Activated T-cell treated with anti-CD3 and anti-CD28 coated beads for 48 hours (primary cell): ENCODE measurements at places on chromosomes 6 and 20.

GRCh38 chr6:121499666-121500065 lies 64.2 kb downstream of the GJA1 start:
- DNase-seq, result no peak

- no peak for DNase-seq
These were observed 44.2 kb upstream of the ZBP1 start for GRCh38 chr20:57664476-57664875.

- DNase-seq, result no peak
These were observed 15.1 kb upstream of the HIVEP2 start for GRCh38 chr6:142960098-142960497.

DNA sequence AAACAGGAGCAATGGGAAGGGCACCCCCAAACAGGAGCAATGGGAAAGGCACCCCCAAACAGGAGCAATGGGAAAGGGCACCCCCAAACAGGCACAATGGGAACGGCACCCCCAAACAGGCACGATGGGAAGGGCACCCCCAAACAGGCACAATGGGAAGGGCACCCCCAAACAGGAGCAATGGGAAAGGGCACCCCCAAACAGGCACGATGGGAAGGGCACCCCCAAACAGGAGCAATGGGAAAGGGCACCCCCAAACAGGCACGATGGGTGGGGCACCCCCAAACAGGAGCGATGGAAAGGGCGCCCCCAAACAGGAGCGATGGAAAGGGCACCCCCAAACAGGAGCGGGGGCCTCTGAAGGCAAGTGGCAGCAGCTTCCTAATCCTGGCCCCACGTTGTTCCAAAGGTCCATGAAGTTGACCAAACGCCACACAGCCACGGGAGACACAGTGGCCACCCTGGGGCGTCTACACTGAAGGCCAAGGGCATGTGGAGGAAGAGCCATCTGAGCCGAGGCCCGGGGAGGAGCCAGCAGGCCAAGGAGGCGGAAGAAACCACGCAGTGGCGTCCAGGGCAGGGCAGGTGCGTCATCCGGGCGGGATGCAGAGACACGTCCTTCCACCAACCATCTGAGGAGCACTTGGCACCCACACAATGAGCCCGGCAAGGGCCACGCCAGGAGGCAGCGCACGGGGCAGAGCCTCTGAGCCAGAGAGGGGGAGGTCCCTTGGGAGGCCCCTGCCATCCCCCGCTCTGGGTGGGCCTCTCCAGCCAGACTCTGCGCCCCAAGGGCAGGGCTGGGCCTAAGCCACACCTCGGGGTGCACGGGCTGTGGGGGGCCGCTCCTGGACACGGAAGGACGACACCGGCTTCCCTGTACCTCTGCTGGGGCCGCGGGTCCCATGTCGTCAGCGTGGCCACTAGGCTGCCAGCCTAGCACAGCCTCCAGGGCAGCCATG lies 21.5 kb upstream of the NTSR1 start:
- no peak for DNase-seq

GRCh38 chr20:37879843-37880242 lies 23.1 kb upstream of the VSTM2L start:
- no peak for DNase-seq

DNA sequence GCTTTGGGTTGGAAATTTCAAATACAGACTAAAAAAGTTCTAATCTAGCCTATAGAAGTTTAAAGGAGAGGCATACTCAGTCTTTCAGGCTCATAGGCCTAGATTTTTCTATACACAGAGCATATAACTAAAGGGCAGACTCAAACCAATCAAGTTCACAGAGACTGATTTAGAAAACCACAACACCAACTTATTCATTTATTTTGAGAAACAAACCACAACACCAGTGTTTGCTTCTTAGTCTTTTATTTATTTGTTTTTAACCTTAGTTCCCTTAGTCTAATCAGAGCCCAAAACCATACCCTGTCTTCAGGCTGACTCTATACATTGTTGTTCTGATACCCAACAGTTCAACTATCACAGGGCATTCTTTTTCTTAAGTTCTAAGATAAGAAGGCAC lies 103.7 kb downstream of the REV3L start:
- no peak for DNase-seq

DNA sequence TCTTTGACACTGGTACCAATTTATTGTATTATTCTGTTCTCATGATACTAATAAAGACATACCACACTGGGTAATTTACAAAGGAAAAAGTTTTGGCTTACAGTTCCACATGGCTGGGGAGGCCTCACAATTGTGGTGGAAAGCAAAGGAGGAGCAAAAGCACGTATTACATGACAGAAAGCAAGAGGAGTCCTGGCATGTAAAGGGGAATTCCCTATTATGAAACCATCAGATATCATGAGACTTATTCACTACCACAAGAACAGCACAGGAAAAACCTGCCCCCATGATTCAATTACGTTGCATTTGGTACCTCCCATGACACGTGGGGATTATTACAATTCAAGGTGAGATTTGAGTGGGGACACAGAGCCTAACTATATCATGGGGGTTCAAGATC lies 43.4 kb downstream of the SLC22A2 start:
- no peak for DNase-seq

- no peak for DNase-seq
These were observed 182.5 kb downstream of the CDC5L start for GRCh38 chr6:44569931-44570385.

- no peak for DNase-seq
These were observed 35.4 kb upstream of the FOXA2 start for GRCh38 chr20:22619806-22620205.

DNA sequence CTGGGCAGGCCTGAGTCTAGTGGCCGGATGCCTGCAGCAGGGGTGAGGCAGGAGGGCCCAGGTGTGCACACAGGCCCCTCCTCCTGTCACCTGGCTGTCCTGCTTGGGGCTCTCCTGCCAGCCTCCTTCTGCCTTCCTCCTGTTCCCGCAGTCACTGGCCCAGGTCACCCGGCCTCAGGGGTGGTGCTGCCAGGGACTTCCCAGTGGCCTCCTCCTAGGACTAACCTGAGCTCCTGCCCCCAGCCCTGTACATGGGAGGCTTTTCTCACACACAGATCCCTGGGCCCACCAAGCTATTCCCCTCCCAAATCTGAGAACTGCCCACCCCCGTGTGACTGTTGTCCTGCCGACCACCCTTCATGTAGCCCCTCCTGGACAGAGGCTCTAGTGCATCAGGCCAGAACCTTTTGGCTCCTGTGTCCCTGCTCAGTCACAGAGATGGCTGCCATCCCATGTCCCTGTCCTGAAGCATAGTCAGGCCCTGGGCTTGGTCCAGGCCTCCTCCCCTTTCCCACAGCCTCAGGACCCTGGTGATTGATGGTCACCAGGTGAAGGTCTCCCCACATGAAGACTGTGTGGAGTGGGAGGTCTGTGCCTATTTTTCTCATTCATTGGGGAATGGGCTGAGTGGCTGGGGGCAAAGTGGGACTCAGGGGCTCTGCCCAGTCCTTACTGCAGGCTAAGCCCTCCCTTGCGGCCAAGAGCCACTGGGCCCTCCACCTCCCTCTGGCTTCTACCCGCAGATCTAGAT lies 1.1 kb upstream of the ULBP1 start:
- no peak for DNase-seq

- DNase-seq, result no peak
These were observed 124.1 kb upstream of the RIN2 start for GRCh38 chr20:19633985-19634384.

DNA sequence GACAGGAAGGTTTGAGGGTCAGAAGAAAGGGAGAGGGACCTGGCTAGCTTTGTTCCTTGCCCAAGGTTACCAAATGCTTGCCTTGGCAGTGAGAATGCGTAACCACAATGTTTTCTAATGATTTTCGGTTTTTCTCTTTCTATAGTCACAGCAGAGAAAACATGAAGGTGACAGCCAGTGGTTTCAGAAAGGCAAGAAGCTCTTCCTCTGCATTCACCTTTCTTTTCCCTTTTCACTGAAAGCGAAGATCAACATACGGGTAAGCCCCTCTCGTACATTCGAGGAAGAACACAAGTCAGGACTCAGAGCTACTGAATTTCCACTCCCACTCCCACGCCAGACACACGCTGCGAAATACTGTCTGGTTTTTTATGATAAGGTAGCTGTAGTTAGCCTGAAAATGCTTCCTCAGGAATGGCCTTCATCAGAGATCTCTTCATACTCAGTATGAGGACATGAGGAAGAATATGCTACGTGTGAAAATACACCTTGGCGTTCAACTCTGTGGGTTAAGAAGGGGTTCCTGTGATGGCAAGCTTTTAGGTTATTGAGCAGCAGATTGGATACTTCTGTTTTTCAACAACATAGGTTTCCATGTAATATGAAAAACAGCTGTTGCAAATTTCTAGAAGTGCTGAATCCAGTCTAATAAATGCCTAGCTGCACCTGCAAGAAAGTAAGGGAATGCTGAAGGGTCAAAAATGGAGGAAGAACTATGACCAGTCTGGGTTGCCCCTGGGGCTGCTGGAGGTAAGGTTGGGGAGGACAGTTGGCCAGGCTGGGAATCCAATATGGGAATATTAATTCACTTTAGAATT lies 7.4 kb upstream of the CD83 start:
- no peak for DNase-seq

GRCh38 chr6:167497428-167498056 lies 172.7 kb downstream of the TTLL2 start:
- no peak for DNase-seq

GRCh38 chr6:92377137-92377536 lies 1042.2 kb downstream of the EPHA7 start:
- DNase-seq, result no peak

GRCh38 chr6:131615275-131615674 lies 12.8 kb downstream of the MED23 start:
- DNase-seq, result no peak

DNA sequence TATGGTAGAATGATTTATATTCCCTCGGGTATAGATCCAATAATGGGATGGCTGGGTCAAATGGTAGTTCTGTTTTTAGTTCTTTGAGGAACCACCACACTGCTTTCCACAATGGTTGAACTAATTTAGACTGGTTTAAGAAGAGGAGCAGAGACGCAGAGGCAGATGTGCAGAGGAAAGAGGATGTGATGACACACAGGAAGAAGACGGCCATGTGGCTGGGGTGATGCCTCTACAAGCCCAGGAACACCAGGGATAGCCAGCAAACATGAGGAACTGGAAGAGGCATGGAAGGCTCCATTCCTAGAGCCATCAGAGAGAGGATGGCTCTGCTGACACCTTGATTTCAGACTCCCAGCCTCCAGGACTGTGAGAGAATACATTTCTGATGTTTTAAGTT lies 218.3 kb upstream of the DTNBP1 start:
- DNase-seq, result no peak

GRCh38 chr6:91106083-91106482 lies 519.2 kb upstream of the MAP3K7 start:
- no peak for DNase-seq
